ENCODE measurements at places on chromosomes 13 and 19.

GRCh38 chr13:32829269-32829668 lies 187.0 kb upstream of the KL start:
- DNase-seq, result no peak

- DNase-seq, result no peak
Observed at GRCh38 chr13:99812625-99813024, 158.9 kb downstream of the ZIC5 start.

- no peak for DNase-seq
Observed at GRCh38 chr19:46067691-46068090, 26.9 kb upstream of the IGFL4 start.

- no peak for DNase-seq
Observed at GRCh38 chr13:29503041-29503837, 92.2 kb downstream of the SLC7A1 start.

GRCh38 chr19:41994994-41995958 lies 1.2 kb upstream of the ATP1A3 start:
- no peak for DNase-seq

GRCh38 chr19:28023064-28023463 lies 1189.9 kb downstream of the UQCRFS1 start:
- no peak for DNase-seq

GRCh38 chr13:110453797-110454196 lies 107.7 kb downstream of the RAB20 start:
- DNase-seq, result no peak

DNA sequence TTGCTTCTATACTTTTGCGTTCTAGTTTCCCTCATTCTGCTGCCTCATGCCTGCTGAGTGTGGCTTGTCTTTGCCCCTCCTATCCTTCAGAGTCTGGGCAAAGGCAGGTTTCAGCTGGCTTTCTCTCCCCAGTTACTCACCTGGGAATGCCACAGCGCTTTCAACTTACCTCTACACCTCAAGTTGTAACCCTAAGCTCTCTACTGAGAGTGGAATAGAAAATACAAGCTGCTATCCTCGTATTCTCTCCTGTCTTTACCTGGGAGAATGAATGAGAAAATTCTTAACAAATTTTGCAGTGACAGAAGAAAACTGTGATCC lies 316.3 kb upstream of the KLF12 start:
- no peak for DNase-seq

GRCh38 chr13:107753291-107753690 lies 462.0 kb downstream of the LIG4 start:
- no peak for DNase-seq

- no peak for DNase-seq
Observed at GRCh38 chr13:78593652-78594455, 9.5 kb downstream of the POU4F1 start.

- DNase-seq, result no peak
Observed at GRCh38 chr19:6551607-6552450, 21.0 kb downstream of the TNFSF9 start.

GRCh38 chr19:12757544-12758274 lies 6.1 kb downstream of the BEST2 start:
- peak; percentile 35 for DNase-seq

GRCh38 chr19:48617146-48617937 lies 1.6 kb downstream of the RPL18 start:
- DNase-seq, result no peak

- DNase-seq, result no peak
Observed at GRCh38 chr13:103224804-103225203, 158.6 kb upstream of the SLC10A2 start.

DNA sequence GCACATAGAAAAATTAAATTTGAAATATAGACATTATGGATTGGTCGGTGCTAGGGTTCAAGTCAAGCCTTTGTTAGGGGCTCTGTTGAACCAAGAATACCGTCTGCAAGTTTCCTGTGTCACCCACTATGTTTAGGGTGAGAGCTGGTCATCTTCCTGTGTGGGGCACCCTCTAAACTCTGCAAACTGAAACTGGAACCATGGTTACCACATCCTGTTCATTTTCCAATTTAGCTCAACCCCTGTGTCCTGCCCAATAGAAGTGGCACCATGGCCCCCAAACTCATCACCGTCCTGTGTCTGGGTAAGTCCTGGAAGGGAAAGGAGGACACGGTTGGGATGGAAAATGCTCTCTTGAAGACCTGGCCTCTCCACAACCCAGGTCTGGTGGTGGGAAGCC lies 29.9 kb downstream of the LAIR2 start:
- DNase-seq, result no peak

GRCh38 chr19:17289489-17289888 lies 7.8 kb downstream of the ANKLE1 start:
- DNase-seq, result no peak

- no peak for DNase-seq
Observed at GRCh38 chr13:98098516-98098915, 44.4 kb upstream of the FARP1 start.

DNA sequence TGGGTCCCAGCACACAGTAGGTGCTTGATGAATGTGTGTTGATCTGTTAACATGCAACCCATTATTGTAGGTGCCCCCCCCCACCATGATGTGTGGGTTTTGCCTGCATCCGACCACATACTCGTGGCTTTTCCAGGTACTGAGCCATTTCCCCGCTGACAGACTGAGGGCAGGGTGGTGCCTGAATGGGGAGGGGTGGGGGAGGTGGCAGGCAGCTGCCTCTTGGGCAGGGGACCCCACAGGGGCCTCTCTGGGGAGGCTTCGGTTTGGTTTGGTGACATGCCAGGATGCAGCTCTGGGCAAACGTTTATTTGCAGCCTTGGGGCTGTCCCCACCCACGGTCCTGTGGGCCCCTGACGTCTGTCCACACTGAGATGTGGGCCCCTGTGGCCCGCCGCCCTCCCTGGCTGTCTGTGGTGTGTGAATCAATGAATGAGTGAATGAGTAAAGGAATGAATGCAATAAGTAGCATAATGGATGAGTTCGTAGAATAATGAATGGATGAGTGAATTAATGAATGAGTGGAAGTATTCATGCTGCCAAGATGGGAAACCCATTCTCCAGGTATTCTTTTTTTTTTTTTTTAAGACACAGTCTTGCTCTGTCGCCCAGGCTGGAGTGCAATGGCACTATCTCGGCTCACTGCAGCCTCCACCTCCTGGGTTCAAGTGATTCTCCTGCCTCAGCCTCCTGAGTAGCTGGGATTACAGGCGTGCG lies 9.0 kb upstream of the JUND start:
- no peak for DNase-seq

- DNase-seq, result no peak
Observed at GRCh38 chr13:99421758-99422585, 79.3 kb upstream of the TM9SF2 start.

- DNase-seq, result no peak
Observed at GRCh38 chr13:30108216-30108912, 199.0 kb downstream of the KATNAL1 start.

DNA sequence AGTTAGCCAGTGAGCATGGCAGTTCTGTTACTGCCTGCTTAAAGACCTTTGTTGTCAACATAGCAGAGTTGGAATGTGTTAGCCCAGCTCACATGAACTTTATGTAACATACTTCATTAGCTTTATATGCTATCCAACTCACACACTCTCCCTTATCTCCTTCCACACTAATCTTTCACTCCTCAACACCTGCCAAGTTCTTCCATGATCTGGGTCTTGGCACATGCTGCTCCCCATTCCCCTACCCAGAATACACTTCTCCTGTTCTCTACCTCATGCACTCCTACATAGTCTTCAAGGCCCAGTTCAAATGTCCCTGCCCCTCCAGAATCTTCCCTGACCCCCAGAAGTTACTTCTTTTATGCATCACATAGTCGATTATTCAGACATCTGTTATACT lies 179.3 kb downstream of the KATNAL1 start:
- no peak for DNase-seq

DNA sequence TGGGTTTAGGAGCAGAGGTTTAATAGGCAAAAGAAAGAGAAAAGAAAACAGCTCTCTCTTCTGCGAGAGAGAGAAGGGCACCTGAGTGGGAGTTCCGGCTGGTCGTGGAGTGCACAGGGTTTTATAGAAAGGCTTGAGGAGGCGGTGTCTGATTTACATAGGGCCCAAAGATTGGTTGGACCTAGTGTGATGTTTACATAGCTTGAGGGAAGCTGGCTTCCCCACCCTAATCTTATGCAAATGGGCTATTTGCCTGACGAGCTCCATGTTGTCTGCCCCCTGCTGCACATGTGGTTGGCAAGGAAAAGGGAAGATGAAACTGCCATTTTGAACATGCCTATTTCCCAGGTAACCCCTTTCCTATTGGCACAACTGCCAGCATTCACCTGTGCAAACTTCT lies 21.5 kb upstream of the MEDAG start:
- no peak for DNase-seq

DNA sequence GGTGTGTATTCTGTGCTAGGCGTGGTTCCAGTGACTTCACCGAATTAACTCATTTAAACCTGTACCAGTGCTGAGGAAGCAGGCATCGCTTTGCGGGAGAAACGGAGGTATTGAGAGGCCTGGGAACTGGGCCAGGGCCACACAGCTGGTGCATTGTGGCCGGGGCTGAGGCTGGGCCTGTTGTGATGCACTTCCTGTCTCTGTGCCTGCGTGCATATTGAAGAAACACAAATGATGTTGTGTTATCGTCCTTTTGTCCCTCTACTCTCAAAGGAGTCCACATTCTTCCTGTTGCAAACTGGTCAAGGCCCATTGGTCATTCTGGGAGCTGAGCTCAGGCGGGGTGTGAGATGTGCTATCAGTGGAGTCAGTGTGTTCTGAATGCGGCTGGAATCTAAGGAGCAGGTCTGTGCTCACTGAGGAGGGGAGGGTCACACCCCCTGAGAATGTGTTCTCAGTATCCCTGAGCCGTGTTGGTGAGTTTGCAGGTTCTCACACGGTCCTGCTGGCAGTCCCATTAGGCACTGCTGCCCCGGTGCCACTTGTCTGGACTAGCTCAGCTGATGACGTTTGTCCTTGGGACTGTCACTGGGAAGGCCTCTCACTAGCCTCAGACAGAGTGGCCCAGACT lies 62.1 kb downstream of the ARHGEF7 start:
- DNase-seq, result no peak

DNA sequence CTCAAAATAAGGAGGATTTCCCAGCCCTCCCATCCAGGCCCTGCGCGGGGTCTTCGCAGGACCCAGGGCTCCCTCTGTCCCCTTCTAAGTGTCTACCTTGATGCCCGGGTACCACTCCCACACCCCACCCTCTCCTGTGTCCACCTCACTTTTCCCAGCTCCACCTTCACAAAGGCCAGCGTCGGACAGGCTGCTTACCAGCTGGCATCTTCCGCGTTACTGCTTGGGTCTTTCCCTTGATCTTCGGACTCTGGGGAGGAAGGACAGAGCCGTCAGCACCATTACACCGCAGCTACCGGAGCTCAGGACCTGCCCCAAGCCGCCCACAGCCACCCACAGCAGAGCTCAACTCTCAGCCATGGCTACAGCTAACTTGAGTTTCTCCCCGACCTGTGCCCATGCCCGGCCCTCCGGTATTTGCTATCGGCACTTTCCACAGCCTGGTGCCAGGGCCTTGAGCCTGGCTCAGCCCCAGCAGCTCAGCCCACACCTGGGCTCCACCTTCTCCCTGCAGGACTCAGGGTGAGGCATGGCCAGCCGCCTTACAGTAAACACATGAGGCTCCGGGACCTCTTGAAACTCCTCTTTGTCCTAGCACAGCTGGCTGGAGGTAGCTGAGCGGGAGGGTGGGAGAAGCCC lies 3.8 kb downstream of the C13orf46 start:
- DNase-seq, result no peak

GRCh38 chr13:68490594-68490993 lies 1260.5 kb upstream of the PCDH9 start:
- no peak for DNase-seq

DNA sequence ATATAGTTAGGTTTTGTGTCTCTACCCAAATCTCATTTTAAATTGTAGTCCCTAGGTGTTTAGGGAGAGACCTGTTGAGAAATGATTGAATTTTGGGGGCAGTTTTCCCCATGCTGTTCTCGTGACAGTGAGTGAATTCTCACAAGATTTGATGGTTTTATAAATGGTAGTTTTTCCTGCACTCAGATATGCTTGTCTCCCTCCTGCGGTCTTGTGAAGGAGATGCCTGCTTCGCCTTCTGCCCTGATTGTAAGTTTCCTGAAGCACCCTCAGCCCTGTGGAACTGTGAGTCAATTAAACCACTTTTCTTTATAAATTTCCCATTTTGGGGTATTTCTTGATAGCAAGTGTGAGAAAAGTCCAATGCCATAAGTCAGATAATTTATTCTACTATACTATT lies 1977.5 kb upstream of the PCDH20 start:
- no peak for DNase-seq

DNA sequence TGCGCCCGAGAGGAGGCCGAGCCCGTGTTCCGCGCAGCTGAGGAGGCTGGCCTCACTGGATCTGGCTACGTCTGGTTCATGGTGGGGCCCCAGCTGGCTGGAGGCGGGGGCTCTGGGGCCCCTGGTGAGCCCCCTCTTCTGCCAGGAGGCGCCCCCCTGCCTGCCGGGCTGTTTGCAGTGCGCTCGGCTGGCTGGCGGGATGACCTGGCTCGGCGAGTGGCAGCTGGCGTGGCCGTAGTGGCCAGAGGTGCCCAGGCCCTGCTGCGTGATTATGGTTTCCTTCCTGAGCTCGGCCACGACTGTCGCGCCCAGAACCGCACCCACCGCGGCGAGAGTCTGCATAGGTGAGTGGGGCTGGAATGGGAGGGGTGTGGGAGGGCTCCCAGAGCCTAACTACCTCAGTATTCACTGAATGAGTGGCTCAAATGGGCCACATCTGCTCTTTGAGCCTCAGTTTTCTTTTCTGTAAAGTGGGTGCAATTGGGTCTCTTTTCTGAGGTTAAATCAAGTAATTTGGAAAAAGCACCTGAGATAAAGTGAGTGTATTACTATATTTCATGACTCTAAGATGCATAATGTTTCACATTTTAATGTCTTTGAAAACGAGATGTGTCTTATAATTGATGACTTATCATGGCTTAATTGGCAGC lies 11.7 kb downstream of the GRIN2D start:
- DNase-seq, result no peak

- DNase-seq, result no peak
Observed at GRCh38 chr13:23629566-23630272, 59.5 kb downstream of the TNFRSF19 start.

GRCh38 chr19:2374808-2375207 lies 14.7 kb downstream of the TMPRSS9 start:
- no peak for DNase-seq

GRCh38 chr13:62643799-62644524 lies 1228.3 kb upstream of the PCDH20 start:
- no peak for DNase-seq

GRCh38 chr19:29507081-29507860 lies 18.5 kb upstream of the VSTM2B start:
- no peak for DNase-seq
